ENCODE measurements at places on chromosomes 5 and 9. TPM values are rescaled to one million over a fixed set of nuclear protein-coding genes. Genes with fewer than 3 reads are reported as not detected.
A peak's percentile ranks its signal among the peaks of the same experiment; 100 is the strongest.

- no peak for DNase-seq
Measured at GRCh38 chr5:44499381-44499780, 110.2 kb upstream of the FGF10 start.

GRCh38 chr5:174925586-174925985 lies 201.2 kb downstream of the MSX2 start:
- DNase-seq: no peak

- peak; percentile 47 for DNase-seq
Measured at GRCh38 chr9:110579862-110580219, 300 bp upstream of the SVEP1 start.

DNA sequence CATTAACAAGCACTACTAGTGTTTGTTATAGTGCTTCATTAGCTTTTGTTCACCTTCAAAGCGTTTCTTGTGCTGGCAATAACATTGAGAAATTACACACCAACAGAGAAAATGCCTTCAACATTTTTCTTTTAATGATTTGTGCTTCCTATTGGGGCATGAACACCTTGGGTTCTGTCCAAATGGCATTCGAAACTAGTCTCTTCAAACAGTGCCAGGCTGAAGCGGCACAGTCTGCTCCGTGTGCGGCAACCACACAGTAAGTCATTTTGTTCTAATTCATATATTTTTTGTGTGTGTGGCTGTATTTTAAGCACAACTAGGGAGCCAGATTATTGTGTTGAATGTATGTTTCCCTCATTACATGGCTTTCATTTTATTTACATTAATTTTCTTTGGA lies 414.7 kb upstream of the SGCD start:
- DNase-seq: no peak

- peak; percentile 76 for DNase-seq
Measured at GRCh38 chr9:93654351-93654961, 78.1 kb downstream of the PHF2 start.

GRCh38 chr5:144206141-144206540 lies 35.5 kb downstream of the KCTD16 start:
- no peak for DNase-seq

- DNase-seq: no peak
Measured at GRCh38 chr5:148978370-148979082, 84.3 kb downstream of the SH3TC2 start.

- DNase-seq: no peak
Measured at GRCh38 chr9:132789719-132790118, 88.4 kb downstream of the AK8 start.

DNA sequence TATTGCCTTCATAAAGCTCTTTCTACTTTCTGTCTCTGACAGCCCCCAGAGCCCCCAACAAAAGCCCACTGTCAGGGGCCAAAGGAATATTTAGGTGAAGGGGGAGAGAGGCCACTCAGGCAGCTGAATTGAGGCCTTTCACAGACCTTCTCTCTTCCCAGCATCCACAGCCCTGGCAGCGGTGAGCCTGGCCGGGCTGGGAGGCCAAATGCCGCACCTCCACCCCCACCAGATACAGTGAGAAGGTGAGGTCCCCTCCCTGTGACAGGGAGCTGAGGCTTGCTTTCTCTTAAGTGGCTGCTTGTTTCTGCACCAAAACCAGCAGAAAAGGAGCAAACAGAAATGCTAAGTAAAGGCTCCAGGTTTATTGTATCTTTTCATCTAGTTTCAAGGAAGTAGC lies 168.1 kb downstream of the ROR2 start:
- no peak for DNase-seq

GRCh38 chr9:28092981-28093936 lies 520.0 kb upstream of the C9orf72 start:
- DNase-seq: no peak

- DNase-seq: no peak
Measured at GRCh38 chr9:69603656-69604055, 68.5 kb downstream of the APBA1 start.

GRCh38 chr5:149605998-149606724 lies 24.9 kb downstream of the ARHGEF37 start:
- no peak for DNase-seq

DNA sequence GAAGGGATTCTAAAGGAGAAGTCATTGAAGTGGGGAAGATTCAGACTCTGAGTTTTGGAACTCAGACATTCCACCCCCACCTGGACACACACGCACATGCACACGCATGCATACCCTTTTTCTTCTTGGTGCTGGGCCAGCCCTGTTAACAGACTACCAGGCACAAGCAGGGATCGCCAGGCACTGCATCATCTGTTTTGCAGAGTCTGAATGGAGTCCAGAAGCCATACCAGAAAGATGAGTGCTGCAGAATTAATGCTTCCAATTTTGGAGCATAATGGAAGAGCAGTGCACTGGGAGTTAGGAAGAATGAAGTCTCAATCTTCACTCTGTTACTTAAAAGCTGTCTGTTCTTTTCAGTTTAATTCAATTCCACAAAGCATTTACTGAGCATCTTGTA lies 95.5 kb downstream of the PDE8B start:
- no peak for DNase-seq

DNA sequence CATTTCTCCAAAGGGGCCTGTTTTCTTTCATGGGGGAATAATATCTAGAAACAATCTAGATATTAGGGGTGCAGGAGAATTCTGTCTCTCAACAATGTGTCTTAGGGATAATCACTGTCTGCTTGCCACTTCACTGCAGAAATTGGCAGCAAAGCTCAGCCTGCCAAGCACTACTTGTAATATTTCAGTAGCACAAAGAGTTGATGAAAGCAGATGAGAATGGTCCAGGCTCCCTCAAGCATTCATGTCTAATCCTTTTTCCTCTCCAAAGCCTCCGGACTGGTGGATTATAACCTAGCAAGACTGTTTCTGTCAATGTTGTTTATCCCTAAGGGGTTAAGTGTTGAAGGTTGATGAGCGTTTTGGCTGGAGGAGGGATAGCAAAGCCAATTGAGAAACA lies 13.3 kb upstream of the MPDZ start:
- DNase-seq: no peak

The DNAJC25 gene
- total RNA-seq: 13.1 TPM

The IL13 gene
- not detected for total RNA-seq

The TMEM174 gene
- total RNA-seq: not detected
